Activated naive CD4-positive, alpha-beta T cell treated with anti-CD3 and anti-CD28 coated beads, Interleukin-2, amount 50 U/mL, for 72 hours (primary cell): ENCODE measurements at places on chromosomes 11 and 22. TPM values are rescaled to one million over a fixed set of nuclear protein-coding genes. Genes with fewer than 3 reads are reported as not detected.

CWC15 gene
- 83.0 TPM for total RNA-seq

ANGPTL5 gene
- not detected for total RNA-seq

ELF5 gene
- total RNA-seq, result not detected

NCF4 gene
- total RNA-seq, result 7.0 TPM

DERL3 gene
- 7.3 TPM for total RNA-seq

P2RX6 gene
- 0.34 TPM for total RNA-seq

PKNOX2 gene
- 0.08 TPM for total RNA-seq

GRK3 gene
- 31.6 TPM for total RNA-seq

IGSF9B gene
- 119 TPM for total RNA-seq

CRKL gene
- 70.0 TPM for total RNA-seq

PISD gene
- 36.8 TPM for total RNA-seq

KCNQ1OT1 gene
- 0.30 TPM for total RNA-seq

CNGA4 gene
- 0.21 TPM for total RNA-seq

FIBIN gene
- not detected for total RNA-seq

KRTAP5-8 gene
- not detected for total RNA-seq

RAG2 gene
- total RNA-seq, result not detected

ARHGAP32 gene
- 13.4 TPM for total RNA-seq

OTOG gene
- not detected for total RNA-seq

MUC2 gene
- total RNA-seq, result not detected

MUC6 gene
- total RNA-seq, result not detected

LRRN4CL gene
- total RNA-seq, result 0.49 TPM

NPAS4 gene
- total RNA-seq, result 0.47 TPM

MS4A7 gene
- total RNA-seq, result not detected

SHANK3 gene
- total RNA-seq, result 0.66 TPM

VEGFB gene
- 57.6 TPM for total RNA-seq

MIAT gene
- total RNA-seq, result 138 TPM

FAT3 gene
- not detected for total RNA-seq

ASCL2 gene
- total RNA-seq, result not detected

MCHR1 gene
- not detected for total RNA-seq

KCNK4 gene
- 0.23 TPM for total RNA-seq

PDGFD gene
- total RNA-seq, result not detected

DGAT2 gene
- total RNA-seq, result 1.1 TPM

SLC25A18 gene
- total RNA-seq, result not detected

OR2AT4 gene
- not detected for total RNA-seq

SOX10 gene
- not detected for total RNA-seq

ZP1 gene
- not detected for total RNA-seq

NXPE2 gene
- not detected for total RNA-seq

OMP gene
- not detected for total RNA-seq

OR56B1 gene
- total RNA-seq, result 0.93 TPM

IL17REL gene
- 0.12 TPM for total RNA-seq

TRMT2A gene
- total RNA-seq, result 79.9 TPM

OR51B5 gene
- total RNA-seq, result 0.34 TPM

TMEM132A gene
- total RNA-seq, result 1.4 TPM

TRPC6 gene
- total RNA-seq, result not detected

COMMD9 gene
- 37.3 TPM for total RNA-seq

TNNI2 gene
- not detected for total RNA-seq

SLC22A25 gene
- not detected for total RNA-seq

LRRC4C gene
- total RNA-seq, result not detected

PKDREJ gene
- 0.04 TPM for total RNA-seq

ENDOD1 gene
- 6.3 TPM for total RNA-seq

SEPTIN5 gene
- 0.41 TPM for total RNA-seq
